NCI-H1092 treated with DMSO at 0.1 percent for 48 hours (cell line): ENCODE measurements at places on chromosomes 5 and 9.

DNA sequence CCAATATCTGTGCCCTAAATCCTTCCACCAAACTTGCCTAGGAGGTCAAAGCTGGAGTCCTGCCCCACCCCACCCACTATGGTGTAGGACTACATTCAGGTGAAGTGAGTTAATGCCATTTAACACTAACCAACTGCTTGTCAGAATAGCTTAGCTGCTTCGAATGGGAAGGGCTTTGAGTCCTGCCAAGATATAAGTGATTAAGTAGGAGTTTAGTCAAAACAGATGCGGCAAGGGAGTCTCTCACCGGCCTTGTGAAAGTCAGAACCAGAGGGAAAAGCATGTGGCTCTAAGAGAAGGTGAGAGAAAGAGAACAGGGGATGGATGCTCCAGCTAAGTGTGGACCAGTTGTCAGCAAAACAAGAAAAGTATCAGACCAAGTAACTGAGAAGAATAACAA lies 132.6 kb downstream of the SPOCK1 start:
- DNase-seq, result no peak

GRCh38 chr9:69215774-69216485 lies 41.9 kb downstream of the TJP2 start:
- DNase-seq, result no peak

- DNase-seq, result no peak
Measured at GRCh38 chr9:128108269-128109049, 19.1 kb downstream of the PTGES2 start.

DNA sequence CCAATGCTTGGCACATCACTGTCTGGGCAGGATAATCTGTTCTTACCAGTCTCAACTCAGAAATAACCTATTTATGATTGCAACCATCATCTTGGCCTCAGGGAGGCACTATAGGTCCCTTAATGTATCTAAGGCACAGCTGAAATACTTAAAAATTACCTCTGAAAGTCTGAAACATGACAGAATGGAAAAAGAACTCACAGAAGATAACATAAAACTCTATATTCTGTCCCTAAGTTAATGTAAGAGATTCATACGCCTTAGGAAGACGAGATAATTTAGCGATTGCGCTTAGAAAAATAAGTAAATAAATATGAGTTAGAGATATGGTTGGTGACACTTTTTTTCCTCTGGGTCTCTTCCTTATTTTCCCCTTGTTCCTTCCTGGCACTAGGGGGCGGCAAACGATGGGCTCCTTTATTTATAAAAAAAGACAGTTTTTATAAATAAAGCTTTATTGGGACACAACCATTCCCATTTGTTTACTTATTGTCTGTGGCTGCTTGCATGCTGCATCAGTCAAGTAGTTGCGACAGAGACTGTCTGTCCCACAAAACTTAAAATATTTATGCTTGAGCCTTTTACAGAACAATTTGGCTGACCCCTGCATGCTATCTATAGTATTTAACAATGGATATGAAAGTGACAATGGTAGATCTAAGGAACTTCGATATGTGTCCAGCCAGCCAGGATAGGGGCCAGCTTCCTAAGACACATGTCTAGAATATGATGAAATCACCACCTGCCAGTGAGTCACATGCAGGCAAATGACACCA lies 79.6 kb downstream of the PDE4D start:
- DNase-seq, result peak; percentile 23

GRCh38 chr9:85534340-85534739 lies 207.4 kb downstream of the AGTPBP1 start:
- no peak for DNase-seq

DNA sequence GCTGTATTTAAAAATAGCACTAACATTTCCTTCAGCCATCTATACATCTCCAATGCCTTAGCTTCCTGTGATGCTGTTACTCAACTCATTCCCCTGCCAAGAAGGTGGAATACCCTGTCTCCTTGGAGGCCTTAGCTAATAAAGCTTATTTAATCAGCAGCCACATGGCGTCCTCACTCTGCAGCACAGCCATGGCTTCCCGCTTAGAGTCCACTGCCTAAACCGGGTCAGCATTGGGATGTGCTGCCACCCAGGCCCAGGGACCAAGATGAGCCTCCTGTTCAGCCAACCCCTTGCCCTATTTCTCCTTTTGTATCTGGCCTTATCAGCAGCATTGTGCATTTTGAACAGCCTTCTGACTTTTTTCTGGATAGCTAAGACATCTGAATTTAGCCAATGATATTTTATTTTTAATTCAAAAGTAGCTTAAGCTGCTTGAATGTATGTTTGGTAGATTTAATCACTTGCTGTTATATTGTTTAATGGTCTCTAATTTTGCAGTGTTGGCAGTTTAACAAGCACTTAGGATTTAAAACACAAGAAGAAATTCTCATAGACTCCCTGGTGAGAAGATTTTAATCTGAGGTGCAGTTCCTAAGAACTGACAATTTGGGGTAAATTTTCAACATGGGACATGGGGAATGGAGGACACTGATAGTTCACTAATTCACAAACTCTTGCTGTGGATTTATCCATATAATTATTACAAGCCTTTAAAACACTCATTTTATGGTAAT lies 113.0 kb downstream of the RPS23 start:
- DNase-seq, result peak; percentile 7

GRCh38 chr9:20564650-20565049 lies 57.6 kb downstream of the MLLT3 start:
- DNase-seq, result no peak
